ENCODE measurements at places on chromosomes 13 and 19. TPM values are rescaled to one million over a fixed set of nuclear protein-coding genes. Genes with fewer than 3 reads are reported as not detected.

DNA sequence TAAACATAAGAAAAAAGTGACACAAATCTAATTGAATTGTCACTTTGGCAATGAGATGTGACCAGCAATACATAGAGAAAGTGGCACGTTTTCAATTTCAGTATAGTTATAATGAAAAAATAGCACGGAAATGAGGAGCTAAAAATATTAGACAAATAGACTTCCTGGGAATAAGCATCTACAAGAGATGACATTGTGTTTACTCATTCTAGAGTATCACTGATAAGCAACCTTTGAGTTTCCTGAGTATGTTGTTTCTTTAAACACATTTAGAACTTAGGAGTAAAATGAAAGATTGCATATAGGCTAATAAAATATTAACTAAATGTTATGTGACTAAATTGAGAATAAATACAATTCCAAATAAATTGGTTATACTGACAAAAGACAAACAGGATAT lies 207.1 kb upstream of the SLITRK6 start:
- no peak for DNase-seq

DNA sequence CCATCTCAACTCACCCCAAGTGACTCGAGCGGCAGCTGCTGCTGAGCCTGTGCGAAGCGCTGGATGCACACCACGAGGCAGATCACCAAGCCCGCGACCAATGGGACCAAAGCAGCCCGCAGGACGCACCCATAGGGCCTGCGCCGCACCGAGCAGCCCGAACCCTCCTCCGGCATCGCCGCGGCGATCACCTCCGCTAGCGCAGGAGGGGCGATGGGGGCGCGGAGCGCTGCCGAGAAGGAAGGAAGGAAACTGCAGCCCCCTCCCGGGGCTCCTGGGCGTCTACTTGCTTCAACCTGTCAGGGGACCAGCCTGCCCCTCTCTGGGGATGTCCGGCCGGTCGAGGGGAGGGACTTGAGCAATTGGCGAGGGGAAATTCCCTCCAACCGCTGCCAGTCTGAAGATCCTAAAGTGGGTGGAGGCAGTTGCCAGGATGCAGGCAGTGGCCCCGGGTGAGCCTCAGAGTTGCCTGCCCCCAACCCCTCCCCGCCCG lies at the start of gene CD70:
TSS of gene CD70 (minus strand) at position 324 of the 493 bp plus-strand sequence. CDS start at position 176, 148 bp downstream.
- DNase-seq: no peak

CBLC gene
- 43.6 TPM for total RNA-seq

DNA sequence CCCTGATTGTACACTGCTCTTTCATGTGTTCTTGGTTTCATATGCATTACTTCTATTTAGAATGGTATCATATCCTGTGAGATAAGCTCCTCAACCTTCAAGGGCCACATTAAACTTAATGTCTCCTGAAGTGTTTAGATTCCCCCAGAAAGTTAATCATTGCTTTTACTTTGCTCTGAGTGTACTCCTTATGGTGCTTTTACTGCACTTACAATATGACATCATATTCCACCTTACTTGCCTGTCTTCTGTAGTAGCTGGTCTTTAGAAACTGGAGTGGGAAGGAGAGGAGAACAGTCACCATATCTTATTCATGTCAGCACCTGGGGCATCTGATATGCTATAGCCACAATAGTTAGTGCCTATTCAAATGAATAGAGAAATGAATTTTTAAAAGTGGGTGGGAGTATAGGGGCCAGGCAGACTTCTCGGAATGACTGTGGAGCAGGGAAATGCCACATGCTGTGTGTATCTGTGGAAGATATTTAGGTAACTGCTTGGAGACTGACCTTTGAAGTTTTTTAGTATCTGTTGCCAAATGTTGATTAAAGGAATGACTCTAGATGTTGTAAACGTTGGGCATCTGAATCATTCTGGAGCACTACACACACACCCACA lies 40.2 kb downstream of the SLAIN1 start:
- no peak for DNase-seq

GRCh38 chr19:13834244-13835069 lies 39.2 kb downstream of the ZSWIM4 start:
- no peak for DNase-seq

GRCh38 chr19:45528744-45529419 lies 21.6 kb downstream of the VASP start:
- DNase-seq: peak; percentile 88

- no peak for DNase-seq
Observed at GRCh38 chr13:37340901-37341670, 235.6 kb upstream of the CSNK1A1L start.

DNA sequence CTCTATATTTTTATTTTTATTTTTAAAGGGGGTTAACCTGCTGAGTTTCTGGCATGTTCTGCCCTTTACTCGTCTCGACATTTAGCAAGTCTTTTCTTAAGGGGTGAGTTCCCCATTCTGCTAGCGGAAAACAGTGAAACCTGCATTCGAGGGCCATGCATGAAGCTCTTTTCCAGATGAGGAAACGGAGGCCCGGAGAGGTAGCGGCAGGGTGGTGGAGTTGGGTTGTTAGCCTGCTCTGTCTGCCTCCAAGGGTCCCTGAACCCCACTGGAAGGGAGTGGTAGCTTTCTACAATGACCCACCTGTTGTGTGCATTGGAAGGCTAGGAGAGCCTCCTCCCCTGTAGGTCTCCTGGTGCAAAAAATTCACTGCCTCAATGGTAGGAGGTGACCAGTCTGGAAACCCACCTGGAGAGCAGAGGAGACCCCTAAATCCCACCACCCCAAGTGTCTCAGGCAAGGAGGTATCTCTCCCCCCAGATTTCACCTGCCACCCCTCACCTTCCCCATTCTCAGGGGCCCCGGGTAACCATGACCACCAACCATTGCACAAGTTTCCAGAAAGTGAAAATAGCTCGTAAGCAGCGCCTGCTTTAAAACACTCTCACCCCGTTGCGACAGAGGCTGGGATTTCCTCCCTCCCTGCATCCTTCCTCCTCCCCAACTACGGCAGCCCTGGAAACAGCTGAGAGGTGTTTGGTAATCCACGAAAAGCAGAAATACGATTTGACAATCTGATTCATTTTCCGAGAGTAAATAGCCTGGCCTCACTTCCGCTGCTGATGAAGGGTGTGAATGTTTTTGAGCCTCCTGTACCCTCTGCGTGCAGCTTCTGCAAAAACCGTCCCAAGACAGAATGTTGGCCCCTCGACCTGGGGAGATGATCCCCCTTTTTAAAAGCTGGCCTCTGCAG lies 3.5 kb downstream of the KLF2 start:
- no peak for DNase-seq

DNA sequence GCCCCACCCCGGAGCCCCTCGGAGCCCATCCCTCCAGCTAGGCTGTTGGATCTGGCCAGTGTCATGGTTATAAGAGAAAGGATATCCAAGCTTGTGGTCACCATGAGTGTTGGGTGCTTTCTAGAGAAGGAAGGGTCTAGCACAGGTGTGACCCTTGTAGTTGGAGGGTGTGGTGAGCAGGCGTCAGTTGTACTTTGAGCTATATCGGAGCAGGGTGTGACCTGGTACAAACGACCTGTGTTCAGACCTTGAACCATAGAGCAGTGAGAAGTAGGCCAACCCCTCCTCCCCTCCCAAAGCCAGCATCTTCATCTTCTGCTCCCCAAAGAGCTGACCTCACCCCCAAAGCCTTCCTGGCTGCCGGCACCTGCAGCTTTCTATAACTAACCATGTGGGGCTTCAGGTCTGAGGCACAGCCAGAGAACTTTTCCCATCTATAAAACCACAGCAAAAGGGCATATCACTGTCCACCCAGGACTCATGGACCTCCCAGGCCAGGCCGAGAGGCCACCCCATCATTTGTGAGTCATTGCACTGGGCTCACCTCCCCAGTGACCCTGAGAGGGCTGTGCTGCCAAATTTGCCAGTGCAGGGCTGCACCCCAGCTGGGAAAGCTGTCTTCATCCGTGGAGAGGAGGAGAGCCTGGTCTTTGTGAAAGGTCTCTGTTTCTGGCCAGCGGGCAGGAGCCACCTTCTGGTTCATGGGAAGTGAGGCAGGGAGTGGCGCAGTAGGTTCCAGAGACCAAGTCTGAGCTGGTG lies 14.2 kb downstream of the RAB8A start:
- no peak for DNase-seq

DNA sequence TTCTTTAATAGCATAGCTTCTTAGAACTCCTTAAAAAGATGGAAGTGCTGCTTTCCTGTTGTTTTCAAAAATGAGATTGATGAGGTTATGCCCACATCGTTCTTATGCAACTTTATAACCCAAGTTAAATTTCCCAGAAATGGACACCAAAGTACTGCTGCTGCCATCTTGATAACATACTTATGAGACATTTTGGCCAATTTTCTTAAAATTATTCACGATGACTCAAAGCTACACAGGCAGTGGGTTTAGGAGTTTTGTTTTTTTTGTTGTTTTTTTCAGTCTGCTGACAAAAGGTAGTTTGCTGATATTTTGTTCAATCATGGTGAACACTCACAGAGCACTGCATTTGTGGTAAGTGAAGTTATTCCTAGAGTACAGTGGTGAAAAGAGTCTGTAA lies 54.9 kb upstream of the RFC3 start:
- DNase-seq: no peak

DNA sequence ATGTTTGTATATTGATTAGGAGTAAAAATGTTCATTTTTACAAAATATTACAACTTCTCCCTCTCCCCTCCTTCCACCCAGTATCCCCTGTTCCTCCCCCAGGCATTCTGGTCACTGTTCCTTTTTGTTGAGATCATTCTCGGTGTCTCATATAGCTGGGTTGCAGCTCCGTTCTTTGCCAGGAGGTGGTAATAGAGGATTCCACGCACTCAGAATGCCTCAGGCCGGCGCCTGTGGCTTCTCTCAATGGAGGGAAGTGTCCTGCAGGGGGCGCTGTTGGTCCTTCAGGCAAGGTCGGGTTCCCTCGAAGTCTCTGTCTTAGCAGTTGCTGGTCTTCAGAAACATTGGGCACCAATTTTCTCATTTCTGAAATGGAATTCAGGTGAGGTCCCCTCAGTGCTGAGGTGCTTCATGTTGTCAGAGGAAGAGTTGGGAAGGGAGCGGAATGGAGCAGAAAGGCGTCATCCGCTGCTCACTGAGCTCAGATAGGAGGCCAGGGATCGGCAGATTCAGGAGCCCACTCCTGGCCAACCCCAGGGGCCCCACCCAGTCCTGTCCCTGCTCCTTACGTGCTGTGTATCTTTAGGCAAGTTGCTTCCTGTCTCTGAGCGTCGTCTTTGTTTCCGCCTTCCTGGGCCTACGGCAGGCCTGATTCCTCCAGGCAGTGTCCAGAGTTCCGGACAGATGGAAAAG lies 10.3 kb upstream of the GARIN5A start:
- peak; percentile 71 for DNase-seq

- DNase-seq: no peak
Observed at GRCh38 chr13:96081888-96082287, 8.0 kb upstream of the HS6ST3 start.

DNA sequence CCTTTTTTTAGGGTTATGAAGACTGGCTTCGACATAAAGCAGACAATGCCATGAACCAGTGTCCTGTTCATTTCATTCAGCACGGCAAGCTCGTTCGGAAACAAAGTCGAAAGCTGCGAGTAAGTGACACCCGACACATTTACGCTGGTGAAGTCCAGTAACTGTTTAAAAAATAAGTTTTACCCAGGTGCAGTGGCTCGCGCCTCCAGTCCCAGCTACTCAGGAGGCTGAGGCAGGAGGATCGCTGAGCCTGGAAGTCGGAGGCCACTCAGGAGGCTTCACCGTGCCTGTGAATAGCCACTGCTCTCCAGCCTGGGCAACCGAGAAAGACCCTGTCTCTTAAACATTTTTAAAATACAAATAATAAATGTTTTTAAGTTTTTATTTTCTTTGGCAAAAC lies 120.8 kb downstream of the ATP11A start:
- DNase-seq: no peak

GRCh38 chr13:34847766-34848165 lies 94.3 kb upstream of the NBEA start:
- no peak for DNase-seq

DNA sequence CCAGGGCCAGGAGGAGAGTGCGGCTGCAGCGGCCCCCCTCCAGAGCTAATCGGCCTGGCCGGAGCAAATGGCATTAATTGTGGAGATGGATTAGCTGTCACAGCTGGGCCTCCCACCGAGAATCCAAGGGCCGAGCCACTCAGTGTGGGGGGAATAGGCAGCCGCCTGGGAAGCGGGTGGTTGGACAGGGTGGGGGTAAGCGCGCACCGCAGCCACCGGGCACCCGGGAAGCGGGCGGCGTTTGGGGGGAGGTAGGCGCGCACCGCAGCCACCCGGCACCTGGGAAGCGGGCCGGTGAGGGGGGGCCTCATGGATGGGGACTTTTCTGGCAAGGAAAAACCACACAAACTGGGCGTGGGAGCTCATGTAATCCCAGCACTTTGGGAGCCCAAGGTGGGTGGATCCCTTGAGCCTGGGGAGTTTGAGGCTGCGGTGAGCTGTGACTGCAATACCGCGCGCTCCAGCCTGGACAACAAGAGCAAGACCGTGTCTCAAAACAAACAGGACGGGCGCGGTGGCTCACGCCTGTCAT lies 9.7 kb downstream of the R3HDM4 start:
- DNase-seq: no peak

DNA sequence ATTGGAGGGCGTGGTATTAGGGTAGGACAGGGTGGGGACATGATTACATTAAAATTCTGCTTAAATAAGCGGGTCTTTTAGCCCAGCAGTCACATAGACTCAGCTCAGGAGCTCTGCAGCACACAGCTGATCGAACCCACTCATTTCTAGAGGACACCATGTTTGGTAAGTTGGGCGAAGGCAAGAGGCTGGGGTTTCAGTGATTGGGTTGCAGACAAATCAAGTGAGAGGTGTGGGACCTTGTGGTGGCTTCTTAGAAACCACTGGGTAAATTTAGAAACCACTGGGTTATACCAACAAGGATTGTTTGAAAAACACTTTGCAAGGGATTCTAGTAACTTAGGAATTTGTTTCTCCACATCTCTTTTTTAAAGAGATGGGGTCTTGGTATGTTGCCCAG lies at the start of gene LEUTX:
TSS of gene LEUTX (plus strand) at position 92 of the 400 bp plus-strand sequence. CDS start at position 159, 67 bp downstream.
- no peak for DNase-seq

DNA sequence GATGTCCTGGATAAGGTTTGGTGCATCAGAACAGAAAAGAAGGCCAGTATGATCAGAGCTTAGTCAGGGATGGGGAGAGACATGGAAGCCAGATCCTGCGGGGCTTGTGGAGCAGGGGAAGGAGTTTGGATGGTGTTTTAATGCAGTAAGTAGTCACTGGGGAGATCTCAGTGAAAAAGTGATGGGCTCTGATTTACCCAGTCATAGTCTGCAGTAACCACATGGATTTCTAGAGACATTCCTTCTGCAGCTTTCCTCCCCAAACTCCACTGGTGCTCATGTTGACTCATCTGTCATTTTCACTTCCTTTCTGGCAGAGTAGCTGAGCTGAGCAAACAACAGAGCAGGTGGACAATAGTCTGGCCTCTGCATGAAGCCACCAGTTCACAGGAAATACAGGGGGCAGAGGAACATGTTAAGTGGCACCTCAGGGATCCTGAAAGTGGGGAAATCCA lies 144.1 kb downstream of the DPF1 start:
- DNase-seq: no peak

IRF3 gene
- total RNA-seq: 131 TPM

GRCh38 chr13:23899555-23899954 lies 2.3 kb upstream of the C1QTNF9B start:
- DNase-seq: peak; percentile 60

- no peak for DNase-seq
Observed at GRCh38 chr13:46721054-46721453, 75.9 kb downstream of the ESD start.
